ENCODE measurements at places on chromosomes 4 and X.

DNA sequence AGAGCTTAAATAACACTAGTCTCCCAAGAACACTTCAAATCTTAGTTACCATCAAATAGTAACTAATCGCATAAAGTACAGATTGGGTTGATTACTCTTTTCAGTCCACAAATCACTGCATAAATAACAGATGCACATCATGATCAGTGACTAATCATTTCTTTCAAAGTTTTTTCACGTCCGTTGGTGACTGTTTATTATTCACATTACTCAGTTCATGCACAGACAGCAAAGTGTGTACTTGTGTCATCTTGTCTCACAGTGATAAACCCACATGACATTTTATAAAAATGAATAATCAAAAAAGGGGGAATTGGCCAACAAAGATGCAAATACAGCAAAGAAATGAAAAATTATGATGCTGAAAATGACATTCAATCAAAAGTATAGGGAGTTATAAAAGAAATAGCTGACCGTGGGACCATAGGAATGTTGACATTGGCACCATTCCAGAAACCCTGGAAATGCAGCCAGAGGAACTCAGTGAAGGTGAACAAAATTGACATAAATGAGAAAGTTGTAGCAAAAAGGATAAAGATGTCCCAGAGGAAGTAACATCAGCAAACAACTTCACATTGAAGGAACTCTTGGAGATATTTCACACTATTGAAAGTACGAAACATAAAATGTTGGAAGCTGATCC is 161.5 kb downstream of the SOX3 start:
- DNase-seq = no peak

DNA sequence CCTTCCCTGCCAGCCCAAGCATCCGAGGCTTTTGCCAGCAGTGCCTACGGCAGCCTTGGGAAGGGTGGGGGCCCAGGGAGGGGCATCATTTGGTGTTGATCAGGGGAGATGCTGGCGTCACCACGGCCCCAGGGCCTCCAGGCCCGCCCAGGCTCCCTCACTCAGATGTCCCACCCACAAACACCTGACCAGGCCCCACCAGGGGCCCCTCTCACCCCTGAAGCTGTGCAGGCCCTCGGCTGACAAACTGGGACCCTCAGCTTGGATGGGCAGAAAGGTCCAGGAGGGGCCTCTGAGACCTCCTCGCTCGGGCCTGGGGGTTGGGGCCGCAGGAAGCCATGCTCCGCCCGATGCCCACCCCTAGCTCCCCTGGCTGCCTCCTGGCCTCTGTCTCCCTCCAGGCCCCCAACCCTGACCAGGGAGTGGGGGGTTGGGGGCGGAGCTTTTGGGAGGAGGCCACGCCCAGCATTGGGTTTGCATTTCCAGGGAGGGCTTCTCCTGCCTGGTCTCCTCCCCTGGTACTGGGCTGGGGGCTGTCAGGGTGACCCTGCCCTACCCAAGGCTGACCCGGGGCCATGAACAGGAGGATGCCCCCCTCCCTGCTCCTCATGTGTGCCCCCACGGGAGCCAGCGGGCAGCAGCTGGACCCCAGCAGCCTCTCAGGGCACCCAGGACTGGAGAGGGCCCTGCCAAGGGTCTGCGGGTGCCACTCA is 33.4 kb upstream of the SPON2 start:
- DNase-seq = no peak

- DNase-seq = no peak
Measured at GRCh38 chr4:53617101-53617680, 25.9 kb upstream of the LNX1 start.

DNA sequence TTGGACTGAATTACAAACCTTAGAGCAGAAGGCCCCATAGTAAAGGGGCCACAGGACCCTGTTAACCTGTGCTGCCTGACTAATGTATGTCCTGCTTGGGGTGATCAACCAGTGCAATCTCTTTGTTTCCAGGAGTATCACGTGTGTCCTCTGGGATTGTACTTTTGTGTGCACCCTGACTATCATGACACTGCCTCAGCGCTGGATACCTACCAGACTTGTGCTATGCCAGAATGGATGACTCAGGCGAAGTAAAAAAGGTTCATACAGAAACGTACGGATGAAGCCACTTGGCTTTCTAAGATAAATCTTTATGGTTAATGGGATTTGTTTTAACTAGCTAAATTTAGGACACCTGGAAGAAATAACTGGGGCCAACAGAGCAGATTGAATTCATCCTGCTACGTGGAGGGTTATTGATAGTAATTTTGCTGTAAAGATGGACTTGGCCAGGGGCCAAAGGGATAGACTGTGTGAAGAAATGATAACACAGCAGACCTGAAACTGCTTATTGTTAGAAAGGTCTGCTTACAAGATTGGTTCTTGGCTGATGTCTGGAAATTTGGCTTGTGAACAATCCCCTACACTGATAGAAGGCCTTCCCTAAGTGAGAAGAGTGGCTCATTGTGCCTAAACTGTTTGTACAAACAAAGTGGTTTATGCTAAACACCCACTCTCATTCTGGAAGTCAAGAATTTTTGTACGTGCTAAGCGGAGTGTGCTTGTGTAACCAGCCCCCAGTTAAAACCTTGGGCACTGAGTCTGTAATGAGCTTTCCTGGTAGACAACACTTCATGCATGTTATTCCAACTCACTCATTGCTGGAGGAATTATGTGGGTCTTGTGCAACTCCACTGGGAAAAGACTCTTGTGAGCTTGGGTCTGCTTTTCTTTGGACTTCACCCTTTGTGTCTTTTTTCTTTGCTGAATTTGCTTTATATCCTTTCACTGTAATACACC is 750.5 kb upstream of the HTR2C start:
- no peak for DNase-seq

DNA sequence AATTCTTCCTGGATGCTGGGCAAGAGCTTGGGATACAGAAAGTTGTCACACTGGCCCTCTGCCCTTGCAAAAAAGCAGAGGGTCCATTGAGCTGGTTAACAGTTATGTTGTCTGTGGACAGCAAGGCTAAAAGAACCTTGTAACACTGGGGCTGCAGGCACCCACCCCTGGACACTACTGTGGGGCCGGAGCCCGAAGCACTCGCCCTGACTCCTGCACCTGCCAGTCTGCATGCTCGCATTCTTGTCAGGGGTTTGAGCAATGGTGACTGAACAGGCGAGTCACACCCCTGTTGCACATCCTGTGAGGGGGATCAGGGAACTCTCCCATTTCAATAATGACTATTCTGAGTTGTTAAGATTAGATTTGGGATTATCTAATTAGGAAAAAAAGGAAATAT is 23.6 kb downstream of the ADH4 start:
- DNase-seq = no peak

GRCh38 chrX:103919270-103919637 is 43.2 kb upstream of the TMSB15B start:
- no peak for DNase-seq

GRCh38 chrX:152641256-152641875 is 3.7 kb downstream of the GABRQ start:
- DNase-seq = no peak

GRCh38 chrX:22196149-22196548 is 76.6 kb upstream of the CBLL2 start:
- DNase-seq = no peak

DNA sequence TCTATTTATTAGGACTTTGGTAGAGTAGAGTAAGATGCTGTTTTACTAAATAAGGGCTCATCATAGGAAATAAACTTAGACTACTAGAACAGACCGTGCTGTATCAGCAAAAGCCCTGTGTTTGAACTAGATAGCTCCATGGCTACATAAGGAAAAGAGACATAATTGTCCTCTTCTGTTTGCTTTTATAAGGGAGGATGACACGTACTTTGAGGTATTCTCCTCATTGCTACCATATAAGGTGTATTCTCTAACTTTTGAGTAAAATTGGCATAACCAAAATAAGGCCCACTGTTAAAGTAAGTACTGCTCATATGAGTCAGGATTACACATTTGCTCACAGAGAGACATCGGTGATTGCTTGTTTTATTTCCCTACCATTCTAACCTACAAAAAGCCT is 64.3 kb downstream of the PDLIM5 start:
- no peak for DNase-seq

GRCh38 chr4:132195176-132195575 is 953.9 kb upstream of the PCDH10 start:
- no peak for DNase-seq

- DNase-seq = no peak
Measured at GRCh38 chr4:34733185-34733941, 1511.0 kb downstream of the ARAP2 start.

GRCh38 chrX:110241816-110242215 is 76.1 kb downstream of the AMMECR1 start:
- no peak for DNase-seq

DNA sequence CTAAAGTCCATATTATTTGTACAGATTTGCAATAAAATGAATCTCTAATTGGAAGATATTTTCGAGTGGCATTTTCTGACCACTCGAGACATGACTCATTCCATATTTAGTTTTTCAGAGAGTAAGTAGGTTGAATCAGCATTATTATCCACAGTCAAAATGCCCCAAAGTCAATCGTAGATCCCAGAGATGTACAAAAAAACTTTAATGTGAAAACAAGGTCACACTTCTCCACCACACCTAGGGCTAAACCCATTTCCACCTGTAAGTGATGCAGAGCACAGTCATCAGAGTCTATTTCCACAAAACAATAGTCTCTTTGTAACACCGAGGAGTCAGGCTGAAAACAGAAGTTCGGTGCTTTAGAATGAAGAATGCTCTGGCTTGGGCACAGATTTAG is 117.1 kb upstream of the TENM3 start:
- no peak for DNase-seq

- no peak for DNase-seq
Measured at GRCh38 chr4:179757641-179758040, 2315.4 kb upstream of the AGA start.

GRCh38 chr4:65724973-65725372 is 54.7 kb upstream of the EPHA5 start:
- no peak for DNase-seq

DNA sequence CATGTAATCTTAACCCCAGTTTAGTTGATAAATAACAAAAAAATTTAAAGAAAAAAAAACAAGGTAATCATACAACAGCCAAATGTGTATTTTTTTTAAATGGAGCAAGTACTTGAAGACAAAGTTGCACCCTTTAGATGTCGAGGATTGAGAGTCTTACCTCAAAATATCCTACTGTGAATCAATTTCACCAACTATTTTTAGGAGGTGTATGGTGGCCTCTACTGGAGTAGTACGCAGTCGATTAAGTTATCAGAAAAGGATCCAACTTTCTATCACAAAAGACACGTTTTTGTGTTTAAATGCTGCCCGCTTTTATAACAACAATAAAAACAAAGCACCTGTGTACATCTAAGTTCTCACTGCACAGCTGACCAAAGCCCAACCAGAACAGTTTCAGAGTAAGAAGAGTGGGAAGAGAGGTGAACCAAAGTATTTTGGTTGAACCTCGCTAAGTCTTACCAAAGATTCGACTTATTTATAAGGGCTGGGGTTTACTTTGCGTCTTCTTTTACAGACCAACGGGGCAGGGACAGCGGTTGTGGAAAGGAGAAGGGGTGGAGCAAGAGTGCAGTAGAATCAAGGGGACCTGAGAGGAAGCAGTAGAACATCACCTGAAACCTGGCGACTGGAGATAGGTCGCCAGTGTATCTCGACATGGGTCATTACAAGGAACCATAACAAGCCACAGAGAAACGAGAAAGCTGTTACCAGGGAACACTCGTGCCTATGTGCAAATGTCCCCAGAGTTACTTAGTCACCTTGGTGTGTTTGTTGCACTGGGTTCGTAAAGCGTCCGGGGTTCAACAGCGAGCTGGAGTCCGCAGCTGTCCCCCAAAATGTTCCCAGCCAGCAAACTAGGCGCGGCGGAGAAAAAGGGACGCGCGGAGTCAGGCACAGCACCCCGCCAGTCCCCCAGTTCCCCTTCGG is 1.1 kb downstream of the RPS6KA6 start:
- no peak for DNase-seq

GRCh38 chrX:78011846-78012245 is 42.4 kb upstream of the PGAM4 start:
- DNase-seq = no peak

- DNase-seq = no peak
Measured at GRCh38 chrX:72540318-72540717, 32.3 kb downstream of the HDAC8 start.

DNA sequence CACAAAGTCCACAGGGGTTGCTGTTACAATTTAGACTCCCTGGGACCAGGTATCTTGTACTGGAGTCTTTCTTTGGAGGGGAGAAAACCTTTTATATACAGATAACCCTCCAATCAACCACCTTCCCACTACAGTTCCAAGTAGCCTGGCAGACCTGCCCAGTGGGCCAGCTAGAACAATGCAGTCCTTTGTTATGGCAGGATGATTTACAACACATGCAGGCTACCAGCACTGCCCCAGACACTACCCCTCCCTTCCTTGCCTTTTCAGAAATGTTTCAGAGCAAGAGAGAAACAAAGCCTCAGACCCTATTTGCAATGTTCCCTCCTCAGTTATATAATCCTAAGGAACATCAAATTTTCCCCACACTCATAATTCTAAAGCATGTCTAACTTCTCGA is 11.1 kb downstream of the RASL11B start:
- no peak for DNase-seq

DNA sequence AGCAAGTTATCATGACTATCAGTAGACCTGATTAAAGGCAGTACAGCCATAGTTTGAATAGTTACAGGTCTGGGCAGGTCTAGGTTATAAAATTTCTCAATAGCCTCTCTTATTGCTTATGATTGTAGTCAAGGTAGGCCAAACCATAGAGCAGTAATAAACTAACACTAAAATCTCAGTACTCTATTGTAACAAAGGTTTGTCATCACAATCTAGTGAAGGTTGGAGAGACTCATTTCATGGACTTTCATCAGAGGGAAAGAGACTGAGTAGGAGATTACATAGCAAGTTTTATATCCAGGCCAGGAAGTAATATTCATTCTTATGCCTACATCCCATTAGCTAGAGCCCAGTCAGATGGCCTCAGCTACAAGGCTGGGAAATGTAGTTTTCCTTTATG is 141.0 kb downstream of the ASB9 start:
- no peak for DNase-seq

GRCh38 chrX:7219153-7219705 is 71.3 kb upstream of the PUDP start:
- DNase-seq = no peak

- no peak for DNase-seq
Measured at GRCh38 chrX:19555236-19555635, 39.9 kb upstream of the MAP3K15 start.

Measured in activated CD8-positive, alpha-beta memory T cell treated with anti-CD3 and anti-CD28 coated beads for 4 hours (primary cell).